Kasumi-1 (cell line): ENCODE measurements at places on chromosomes 6 and 20.

DNA sequence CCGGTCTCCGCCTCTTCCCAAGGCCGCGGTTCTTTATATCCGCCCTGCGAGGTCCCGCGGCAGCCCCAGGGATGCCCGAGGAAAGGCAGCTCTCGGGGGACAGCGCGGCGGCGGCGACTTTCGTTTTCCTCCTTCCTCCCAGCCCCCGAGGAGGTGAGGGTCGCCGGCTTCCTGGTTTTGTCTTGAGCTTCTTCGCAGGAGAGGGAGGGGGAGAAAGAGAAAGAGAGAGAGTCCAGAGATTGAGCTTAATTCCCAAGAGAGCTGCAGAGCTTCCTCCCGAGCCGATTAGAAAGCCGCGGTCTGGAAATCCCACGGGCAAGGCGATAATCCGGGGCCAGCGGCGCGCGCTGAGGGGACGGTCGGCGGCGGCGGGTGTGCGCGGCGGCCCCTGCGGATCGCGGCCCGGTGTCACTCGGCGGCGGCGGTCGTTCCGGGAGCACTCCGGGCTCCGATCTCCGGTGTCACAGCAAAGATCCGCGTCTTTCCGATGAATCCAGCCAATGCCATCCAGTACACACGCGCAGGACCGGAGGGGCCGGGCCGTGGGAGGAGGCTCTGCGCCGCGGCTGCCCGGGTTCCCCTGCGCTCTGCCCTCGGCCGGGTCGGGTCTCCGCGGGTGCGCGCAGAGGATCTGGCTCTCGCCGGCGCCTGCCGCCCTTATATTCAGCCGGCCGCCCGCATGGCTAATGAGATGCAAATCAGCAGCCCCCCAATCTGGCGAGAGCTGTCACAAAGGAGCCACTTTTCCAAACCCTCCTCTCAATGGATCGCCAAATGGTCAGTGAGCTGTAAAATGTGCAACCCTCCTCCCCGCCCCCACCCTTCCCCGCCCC is at the start of gene DLL1:
TSS of gene DLL1 (minus strand) at position 783 of the 833 bp plus-strand sequence. CDS start 939 bp downstream, outside the sequence.
- peak; percentile 12 for DNase-seq

DNA sequence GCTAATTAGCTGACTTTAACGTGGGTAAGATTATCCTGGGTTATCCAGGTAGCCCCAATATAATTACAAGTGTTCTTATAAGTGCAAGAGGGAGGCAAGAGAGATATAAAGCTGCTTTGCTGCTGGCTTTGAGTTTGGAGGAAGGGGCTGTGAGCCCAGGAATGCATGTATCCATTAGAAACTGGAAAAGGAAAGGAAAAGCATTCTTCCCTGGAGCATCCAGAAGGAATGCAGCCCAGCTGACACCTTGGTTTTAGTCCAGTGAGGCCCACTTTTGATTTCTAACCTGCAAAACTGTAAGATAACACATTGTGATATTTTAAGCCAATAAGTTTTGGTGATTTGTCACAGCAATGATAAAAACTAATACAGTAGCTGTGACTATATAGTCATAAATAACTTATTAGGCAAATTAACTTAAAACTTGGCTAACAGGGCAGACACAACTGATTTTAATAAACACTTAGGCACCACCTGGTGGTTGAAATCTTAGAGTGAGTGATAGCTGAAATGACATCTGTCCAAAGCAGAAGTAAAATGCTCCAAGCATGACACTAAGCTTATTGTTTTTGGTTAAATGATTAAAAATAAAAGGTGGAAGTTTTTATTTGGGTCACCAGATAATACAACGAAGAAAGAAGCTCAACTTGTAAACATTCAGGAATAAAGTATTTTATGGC is 35.6 kb downstream of the ADGRF4 start:
- DNase-seq: peak; percentile 28

DNA sequence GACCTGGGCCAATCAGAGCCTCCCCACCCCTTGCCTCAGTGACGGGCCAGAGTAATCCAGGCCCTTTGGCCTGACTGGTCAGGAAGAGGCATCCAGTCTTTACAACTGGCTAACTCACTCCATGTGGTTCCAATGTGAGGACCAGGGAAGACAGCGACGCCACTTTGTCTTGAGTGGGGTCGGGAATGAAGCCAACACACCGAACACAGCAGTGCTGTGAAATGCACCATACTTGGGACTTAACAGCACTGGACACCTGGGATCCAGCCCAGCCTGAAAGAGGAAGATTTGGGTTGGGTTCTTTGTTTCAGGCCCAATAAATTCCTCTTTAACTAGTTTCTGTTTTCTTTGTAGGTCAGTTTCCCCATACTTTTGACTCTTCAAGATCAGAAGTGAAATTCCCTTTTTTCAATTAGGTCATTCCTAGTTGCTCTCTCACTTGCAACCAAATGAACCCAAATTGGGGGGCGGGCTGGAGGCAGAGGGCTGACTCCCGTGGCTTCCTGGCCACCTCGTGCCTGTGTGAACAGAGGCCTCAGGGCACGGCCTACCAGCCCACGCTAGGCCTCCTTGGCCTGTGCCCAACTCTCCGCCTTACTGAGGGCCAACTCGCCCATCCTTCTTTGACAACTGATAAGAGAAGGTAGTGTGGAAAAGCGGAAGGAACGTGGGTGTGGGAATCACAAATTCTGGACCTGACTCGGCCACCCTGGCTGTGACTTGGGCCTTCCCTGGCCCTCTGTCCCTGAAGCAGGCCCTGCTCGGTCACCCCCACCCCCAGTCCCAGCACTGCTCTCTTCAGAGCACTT is 17.1 kb downstream of the SULF2 start:
- DNase-seq: no peak

DNA sequence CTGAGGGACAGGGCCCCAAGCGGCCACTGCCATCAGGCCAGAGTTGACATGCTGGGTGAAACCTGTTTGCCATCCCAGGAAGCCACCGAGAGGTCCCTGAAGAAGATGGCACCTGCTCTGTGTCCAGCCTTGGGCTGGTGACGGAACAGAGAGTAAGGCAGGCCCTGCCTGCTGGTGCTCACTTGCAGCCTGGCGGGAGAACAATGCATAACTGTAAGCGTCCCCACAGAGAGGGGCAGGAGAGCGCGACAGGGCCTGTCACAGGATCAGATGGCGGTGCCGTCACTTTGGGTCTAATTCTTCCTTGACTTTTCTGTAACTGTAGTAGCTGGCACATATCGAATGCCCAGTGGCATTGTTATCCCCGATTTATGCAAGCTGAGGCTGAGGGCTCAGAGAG is 29.0 kb upstream of the VSTM2L start:
- DNase-seq: no peak

DNA sequence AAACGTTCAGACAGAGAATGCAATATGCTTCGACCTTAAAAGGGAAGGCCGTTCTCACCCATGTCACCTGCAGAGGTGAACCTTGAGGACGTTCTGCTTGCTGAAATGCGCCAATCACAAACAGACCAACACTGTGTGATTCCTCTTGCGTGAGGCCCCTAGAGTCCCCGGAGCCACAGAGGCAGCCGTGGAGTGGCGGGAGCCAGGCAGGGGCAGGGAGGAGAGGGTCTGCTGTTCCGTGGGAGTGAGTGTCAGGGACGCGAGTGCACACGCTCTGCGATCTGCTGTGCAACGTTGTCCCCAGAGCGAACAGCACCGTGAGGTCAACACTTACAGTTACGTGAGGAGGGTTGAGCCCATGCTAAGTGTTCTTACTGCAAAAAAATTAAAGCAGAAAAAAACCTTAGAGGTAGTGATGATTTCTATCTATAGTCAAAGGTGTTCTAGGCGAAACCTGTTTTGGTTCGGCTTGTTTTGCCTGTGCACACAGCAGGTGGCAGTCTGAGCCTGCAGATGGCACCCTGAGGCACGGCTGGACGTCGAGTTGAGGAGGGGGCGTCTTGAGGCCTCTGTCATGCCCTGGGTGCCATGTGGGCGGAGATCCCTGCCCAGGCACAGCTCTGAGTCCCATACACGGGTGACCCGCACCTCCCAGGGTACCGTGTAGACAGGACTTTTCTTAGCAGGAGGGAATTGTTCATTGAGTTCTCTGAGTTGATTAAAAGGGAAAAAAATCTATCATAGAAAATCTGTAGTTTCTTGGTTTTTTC is 71.7 kb upstream of the FRMD1 start:
- no peak for DNase-seq

GRCh38 chr20:41185013-41185757 is 47.8 kb downstream of the PLCG1 start:
- no peak for DNase-seq

DNA sequence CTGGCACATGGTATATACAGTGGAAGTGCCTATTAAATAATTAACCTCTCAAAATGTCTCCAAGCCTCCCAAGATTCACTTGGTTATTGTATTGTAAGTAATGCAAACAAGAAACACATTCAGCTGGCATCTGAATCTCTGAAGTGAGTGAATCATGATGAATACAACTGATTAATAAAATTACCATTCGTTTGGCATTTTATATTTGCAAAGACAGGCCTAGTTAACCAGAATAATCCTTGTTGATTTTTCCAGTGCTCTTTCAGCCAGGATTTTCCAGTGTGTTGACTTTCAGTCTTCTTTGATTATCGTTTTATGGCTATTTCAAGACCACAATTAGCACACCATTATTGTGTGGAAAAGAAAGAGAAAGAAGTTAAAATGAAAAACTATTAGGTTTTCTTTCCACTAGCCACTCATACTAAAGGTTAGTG is 20.3 kb downstream of the SLC22A2 start:
- DNase-seq: no peak

DNA sequence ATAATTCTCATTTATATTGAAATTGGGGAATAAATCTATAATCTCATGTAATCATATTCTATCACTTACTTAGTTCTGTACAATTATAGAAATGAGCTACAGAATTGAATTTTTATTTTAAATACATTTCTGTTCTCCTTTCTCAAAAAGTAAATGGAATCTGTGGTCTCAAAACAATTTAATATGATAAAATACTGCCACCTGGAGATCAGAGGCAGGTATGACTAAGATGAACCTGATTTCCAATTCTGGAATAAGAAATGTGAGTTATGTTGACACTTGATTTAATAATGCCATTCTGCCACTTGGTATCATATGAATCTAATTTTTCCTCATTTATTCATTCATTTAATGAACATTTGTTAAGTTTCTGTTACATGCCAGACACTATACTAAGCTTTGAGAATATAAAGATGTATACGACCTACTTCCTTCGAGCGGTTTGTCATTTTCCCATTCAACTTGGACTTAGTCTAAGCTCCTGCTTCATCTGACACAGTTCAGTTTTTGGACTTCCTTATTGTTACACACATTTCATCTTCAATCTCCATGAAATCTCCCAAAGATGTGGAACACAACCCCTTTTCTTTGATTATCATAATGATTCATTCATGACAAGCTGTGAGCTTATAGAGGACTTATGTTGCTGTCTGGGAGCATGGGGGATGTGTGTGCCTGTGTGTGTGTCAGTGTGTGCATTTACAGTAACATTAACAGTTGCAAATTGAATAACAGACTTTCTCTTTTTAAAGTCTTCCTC is 7.5 kb upstream of the CCDC28A start:
- DNase-seq: peak; percentile 65

GRCh38 chr20:35303735-35304491 is 11.7 kb upstream of the FAM83C start:
- DNase-seq: peak; percentile 89

- DNase-seq: no peak
Measured at GRCh38 chr20:17782768-17783167, 83.0 kb downstream of the BANF2 start.

DNA sequence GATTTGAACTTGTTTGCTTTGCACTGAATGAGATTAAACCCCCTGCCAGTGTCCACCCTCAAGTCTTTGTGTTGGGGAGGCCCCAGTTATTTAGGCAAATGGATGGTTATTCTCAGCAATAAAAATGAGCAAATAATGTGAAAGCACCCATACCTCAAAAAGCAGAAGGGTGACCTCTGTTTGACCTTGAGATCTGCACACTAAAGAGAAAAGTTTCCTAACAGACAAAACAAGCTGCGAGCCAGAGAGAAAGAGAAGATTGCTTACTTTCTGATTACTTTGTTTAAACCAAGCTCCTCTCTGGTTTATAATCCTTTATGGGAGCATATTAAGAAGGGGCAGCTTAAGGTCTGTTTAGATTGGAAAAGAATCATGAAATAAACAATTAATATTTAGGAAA is 30.4 kb upstream of the TRERF1 start:
- no peak for DNase-seq

GRCh38 chr6:5695260-5696245 is 311.2 kb downstream of the NRN1 start:
- DNase-seq: peak; percentile 34

DNA sequence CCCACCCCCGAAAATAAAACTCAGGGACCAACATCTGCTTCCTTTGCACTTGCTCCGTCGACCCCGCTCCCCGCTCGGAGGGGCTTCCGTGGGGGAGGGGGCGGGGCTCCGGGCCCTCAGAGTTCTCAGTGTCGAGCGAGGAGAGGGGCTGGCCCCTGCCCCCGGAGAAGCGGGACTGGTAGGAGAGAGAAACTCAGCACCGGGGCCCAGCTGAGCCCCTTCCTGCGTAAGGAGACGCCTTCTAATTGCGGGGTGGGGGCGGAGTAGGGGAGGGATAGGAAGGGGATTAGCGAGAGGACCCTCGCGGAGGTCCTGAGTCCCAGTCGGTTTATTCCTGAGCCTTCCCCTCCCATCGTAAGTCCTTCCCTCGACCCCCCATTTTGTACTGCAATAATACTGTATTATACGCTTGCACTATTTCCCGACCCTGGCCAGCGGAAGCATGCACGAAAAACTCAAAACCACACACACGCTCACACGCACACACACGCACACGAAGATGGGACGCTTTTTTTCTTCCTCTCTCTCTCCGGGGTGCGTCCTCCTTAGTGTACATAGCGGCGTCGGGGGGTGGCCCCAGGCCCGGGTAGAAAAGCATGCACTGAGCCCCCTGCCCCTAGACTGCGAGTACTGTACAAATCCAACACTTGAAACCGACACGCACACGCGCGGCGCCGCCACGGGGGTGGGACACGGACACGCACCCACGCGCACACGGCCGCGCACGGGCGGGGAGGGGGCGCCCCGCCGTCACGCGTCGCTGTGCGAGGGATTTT is 22.1 kb upstream of the SLC22A7 start:
- no peak for DNase-seq

DNA sequence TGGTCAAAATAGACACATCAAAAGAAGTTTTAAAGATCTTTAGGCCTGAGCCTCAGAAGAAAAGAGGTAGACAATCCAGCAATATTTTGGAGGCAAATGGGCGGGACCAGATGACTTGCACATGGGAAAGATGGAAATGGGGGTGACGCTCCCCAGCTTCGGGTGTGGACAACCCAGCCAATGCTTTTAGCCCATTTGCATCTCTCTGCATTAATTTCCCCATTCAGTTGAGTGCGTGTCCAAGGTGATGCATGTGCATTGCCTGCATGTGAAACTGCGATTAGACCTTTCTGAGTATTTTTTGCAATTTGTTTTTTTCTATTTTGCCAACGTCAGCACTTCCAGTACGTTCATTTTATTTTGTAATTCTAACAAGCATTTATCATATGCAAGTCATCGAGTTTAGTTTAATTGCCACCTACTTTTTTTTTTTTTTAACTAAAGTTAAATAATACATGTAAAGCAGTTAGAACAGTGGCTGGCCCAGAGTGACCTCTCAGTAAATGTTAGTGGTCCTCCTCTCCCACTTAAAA is 24.2 kb downstream of the PDRG1 start:
- no peak for DNase-seq

GRCh38 chr20:44597516-44597915 is 15.1 kb downstream of the PKIG start:
- no peak for DNase-seq

- DNase-seq: no peak
Measured at GRCh38 chr6:17193106-17193775, 87.9 kb upstream of the RBM24 start.

- no peak for DNase-seq
Measured at GRCh38 chr20:59660471-59660870, 56.1 kb downstream of the PHACTR3 start.

GRCh38 chr20:4283016-4283415 is 267.7 kb upstream of the RNF24 start:
- DNase-seq: no peak
